ENCODE measurements at places on chromosomes 7 and 10.

DNA sequence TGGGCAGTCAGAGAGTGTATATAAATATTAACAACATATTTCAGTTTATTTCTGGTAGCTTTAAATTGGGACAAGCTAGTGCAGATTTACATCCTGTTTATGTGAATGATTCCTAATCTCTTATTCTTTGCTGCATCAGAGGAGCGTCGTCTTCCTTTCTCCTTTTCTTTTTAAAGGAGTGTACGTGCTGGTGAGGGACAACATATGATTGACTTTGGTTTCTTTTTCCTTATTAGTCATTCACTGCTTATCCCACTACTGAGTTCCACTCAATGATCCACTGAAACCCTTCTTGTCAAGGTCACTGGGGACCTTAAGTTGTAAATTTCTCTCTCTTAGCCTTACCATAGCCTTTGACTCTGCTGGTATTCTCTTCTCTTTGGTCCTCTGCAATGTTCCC, 116.3 kb downstream of the EXOC4 start:
- no peak for DNase-seq

GRCh38 chr10:26647602-26648244, 49.8 kb upstream of the PDSS1 start:
- DNase-seq, result no peak

DNA sequence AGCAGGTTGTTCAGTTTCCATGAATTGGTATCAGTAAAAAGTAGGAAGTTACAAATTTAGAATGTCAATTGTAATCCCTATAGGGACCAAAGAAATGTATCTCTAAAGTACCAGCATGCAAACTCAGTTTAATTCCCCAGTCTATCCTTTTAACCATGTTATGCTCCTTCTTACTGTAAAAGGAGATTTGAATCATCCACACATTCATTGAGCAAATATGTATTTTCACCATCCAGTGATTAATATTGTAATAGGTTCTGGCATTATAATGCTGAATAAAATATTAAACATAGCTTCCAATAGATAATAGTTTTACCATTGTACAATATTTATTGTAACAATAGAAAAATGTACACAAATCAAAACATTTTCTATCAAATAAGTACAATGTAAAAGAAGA, 228.2 kb upstream of the SEMA3A start:
- DNase-seq, result no peak

- no peak for DNase-seq
Measured at GRCh38 chr10:77028042-77028441, 609.6 kb downstream of the KCNMA1 start.

DNA sequence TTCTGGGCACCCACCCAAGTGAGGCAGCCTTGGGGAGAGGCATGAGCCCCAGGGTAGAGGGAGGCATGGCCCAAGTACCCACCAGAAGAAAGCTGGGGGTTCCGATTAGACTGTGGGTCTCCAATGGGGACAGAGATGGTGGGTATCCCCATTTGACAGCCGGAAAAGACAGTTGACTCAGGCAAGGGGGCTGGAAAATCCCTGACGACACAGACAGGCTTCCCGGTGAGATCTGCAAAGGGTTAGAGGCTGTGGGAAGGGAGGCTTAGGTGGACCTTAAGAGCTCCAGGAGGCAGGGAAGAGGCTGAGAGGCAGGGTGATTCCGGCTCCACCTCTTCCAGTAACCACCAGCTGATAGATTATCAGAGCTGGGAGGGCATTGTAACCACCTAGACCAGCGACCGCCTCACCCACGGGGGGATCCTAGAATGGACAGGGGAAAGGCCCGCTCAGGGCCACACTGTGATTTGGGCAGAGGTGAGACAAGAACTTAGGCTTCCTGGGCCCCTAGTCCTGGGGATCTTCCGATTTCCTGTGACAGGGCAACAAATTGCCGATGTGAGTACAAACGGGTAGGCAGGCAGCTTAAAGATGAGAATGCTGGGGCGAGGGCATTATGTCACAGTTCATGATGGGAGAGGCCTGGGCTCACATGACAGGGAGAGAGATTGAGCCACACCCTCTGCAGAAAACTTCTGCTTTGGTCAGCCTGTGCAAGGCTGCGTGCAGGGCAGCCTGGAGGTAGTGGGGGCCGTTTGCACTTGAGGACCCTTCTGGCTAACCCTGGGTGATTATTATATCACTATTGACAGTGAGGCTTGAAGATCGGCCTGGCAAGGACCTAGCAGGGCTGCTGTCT, 5.4 kb downstream of the TBATA start:
- no peak for DNase-seq

- no peak for DNase-seq
Measured at GRCh38 chr10:3173171-3173878, 743 bp upstream of the PITRM1 start.

DNA sequence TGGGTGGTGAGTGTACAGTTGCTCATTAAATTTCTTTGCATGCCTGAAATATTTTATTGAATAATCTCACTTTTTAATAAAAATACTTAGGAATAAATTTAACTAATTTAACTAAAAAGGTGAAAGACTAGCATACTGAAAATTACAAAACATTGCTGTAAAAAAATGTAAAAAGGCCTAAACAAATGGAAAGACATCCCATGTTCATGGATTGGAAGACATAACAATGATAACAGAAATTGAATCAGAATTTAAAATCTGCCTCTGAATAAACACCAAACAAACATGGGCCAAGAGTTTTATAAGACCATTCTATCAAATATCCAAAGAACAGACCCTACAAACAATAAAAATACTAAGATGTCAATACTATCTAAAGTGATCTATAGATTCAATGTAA, 66.9 kb downstream of the LRRC17 start:
- no peak for DNase-seq

- no peak for DNase-seq
Measured at GRCh38 chr10:60759181-60759580, 19.1 kb upstream of the CDK1 start.

GRCh38 chr7:1748839-1749173, 78.7 kb downstream of the ELFN1 start:
- DNase-seq, result no peak

- no peak for DNase-seq
Measured at GRCh38 chr7:51577390-51577789, 260.8 kb upstream of the COBL start.

- peak; percentile 34 for DNase-seq
Measured at GRCh38 chr10:101839416-101840063, 4.1 kb downstream of the KCNIP2 start.

GRCh38 chr7:12764458-12764891, 77.0 kb downstream of the ARL4A start:
- no peak for DNase-seq

GRCh38 chr10:68604441-68604840, 44.3 kb downstream of the TET1 start:
- no peak for DNase-seq

GRCh38 chr7:100102950-100103840, 1.8 kb downstream of the AP4M1 start:
- peak; percentile 79 for DNase-seq

DNA sequence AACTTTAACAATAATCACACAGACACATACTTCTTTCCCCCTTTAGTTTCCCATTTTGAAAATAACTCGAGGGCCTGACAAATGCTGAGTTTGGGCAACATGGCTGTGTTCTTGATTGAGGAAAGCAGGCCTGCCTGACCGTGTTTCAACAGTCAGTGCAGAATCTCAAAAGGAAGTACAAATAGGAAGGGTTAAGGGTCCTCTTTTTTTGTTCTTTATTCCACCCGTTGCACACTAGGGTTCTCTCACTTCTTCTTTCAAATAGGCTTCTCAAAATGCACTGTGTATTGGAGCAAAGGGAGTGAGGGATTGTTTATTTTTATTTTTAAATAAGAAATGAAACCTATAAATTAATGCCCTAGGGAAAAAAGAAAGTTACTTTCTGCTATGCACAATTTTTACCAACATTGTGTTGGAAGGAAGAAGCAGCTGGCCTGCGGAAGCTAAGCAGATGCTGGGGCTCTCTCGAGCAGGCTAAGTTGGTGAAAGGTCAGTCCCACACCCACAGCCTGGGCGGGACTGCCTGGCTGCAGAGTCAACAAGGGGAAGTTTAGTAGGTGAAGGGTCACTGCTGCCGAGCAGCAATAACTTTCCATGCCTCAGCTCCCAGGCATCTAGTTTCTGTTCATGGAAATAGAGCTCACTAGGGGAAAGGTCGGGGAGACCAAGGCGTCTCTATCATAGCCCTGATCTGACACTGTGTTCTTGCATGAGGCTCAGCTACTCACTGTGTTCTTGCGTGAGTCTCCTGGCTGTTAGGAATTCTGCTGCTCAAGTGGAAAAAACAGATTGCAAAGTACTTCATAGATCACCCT, 12.2 kb upstream of the PDK4 start:
- DNase-seq, result peak; percentile 94

GRCh38 chr7:81693080-81693479, 76.8 kb downstream of the HGF start:
- DNase-seq, result no peak

DNA sequence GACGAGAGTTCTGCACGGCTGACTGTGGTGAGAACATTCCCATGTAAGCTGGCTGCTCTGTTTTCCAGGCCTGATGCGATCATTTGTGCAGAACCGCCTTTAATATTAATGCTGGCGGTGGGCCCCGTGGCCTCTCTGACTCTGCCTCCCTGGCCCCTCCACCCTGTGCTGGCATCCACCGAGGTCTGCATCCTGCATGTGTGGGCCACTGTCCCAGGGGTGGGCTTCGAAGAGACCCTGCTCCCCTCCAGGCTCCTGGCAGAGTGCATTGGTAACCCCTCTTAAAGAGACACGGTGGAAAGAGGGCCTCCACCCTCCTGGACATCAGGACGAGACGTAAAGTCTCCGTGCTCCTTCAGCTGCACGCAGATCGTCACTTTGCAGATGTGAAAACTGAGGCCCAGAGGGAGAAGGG, 67.3 kb upstream of the FAM20C start:
- DNase-seq, result no peak

- DNase-seq, result no peak
Measured at GRCh38 chr7:158416283-158416933, 171.2 kb downstream of the PTPRN2 start.

GRCh38 chr7:133633055-133633454, 380.2 kb downstream of the EXOC4 start:
- peak; percentile 11 for DNase-seq

DNA sequence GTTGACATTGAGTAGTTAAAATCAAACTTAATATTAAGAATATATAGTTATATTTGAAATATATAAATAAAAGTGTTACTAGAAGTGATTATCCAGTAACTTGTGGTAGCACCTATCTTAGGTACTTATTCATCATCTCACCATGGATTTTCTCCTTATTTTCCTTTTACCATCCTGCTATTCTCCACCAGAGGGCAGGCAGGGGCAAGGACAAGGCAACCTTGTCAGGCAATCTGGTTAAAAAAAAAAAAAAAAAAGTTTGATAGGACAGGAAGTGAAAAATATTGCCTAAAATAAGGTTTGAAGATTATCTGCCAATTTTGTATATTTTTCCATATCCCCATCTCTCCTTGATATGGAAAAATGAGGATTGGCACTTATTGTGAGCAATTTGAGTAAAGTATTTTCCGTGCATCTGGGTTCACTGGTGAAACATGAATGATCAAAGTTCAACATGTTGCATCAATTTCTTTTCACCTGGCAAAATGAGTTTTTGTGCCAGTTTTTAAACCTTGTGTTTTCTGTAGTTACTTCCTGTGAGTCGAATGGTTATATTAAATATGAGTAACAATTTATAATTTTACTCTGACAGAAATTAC, 256.7 kb downstream of the AGMO start:
- DNase-seq, result peak; percentile 41

- no peak for DNase-seq
Measured at GRCh38 chr7:49781996-49782395, 8.6 kb downstream of the VWC2 start.

DNA sequence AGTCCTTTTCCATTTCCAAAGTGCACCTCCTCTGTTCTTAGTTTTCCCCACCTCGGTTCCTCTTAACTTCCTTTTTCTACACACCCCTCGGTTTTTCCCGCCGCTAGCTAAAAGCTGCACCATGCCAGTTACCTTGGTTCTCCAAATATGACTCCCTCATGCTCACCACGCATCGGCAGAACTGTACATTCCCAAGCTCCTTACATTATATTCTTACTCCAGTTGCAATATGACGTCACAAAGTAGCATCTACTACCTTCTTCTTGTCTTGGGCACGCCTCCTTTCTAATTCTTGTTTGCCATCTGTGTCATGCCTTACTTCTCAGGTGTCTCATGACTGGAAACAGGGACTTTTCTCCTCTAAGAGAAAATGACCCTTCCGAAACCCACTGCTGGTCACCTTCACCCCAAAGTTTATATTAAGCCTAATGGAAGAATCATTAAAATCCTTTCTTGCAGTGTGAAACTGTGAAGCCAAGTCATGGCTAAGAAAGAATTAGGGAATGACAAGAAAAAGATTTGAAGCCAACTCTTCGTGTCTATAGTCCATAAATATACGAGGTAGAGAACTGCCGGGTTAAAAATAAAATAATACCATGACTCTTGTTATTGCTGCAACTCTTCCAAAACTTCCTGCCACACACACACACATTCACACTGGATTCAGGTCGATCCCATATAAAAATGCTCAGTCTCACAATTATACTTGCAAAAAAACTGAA, 1.7 kb downstream of the ESYT2 start:
- DNase-seq, result no peak

- peak; percentile 72 for DNase-seq
Measured at GRCh38 chr10:47253651-47254375, 46.2 kb upstream of the GDF10 start.

- no peak for DNase-seq
Measured at GRCh38 chr10:21363731-21364104, 161.8 kb downstream of the SKIDA1 start.

DNA sequence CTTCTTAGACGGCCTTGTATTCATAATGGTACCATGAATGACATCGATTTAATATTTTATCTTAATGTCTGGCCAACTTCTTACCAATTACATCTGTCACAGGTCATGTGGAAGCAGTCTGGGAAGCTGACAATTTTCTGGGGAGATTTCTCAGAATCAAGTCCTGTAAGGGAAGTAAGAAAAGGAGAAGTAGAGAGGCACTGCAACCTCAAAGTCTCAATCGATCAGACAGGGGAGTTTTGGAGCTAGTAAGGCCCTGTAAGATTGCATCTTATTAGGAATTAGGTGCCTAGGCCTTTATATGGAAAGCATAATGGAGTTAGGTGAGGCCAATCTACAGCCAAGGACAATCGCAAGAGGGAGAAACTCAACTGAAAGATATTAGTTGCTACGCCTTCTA, 694.6 kb upstream of the SORCS1 start:
- DNase-seq, result no peak

- peak; percentile 95 for DNase-seq
Measured at GRCh38 chr10:80158598-80159127, 26.1 kb downstream of the PLAC9 start.

DNA sequence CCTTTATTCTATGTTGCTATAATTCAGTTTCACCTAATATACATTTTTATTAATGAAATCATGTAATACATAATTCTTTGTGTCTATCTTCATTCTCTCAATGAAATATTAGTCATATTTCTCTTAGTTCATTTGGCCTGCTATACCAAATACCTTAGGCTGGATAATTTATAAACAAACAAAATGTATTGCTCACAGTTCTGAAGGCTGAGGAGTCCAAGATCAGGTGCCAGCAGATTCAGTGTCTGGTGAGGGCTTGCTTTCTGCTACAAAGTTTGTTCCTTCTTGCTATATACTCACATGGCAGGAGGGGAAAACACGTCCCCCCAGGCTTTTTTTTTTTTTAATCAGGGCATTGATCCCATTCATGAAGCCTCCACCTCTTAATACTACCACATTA, 143.4 kb upstream of the GRB10 start:
- no peak for DNase-seq

GRCh38 chr7:83486536-83486935, 162.4 kb downstream of the SEMA3E start:
- DNase-seq, result no peak

All from Daoy (cell line).